ENCODE measurements at places on chromosomes 6 and 20.

DNA sequence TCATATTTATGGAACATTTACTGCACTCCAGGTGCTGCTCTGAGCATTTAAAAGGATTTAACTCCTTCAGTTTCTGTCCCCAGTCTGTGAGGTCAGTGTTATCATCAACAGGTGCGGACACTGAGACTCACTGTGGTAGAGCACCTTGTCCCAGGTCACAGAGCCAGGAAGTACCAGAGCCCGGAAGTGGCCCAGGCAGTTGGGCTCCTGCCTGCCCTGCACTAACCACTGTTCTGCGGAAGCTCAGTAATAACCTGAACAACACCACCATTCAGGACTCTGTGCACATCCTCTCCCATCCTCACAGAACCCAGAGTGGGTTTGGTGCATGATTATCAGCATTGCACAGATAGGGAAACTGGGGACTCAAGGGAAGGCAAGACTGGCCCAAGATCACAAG is 16.8 kb upstream of the SIRPG start:
- DNase-seq, result no peak

GRCh38 chr20:64131406-64131805 is 24.0 kb upstream of the NPBWR2 start:
- no peak for DNase-seq

- DNase-seq, result no peak
These were observed 357.1 kb downstream of the MAFB start for GRCh38 chr20:40331807-40332560.

- DNase-seq, result no peak
These were observed 51.1 kb downstream of the PPP1R16B start for GRCh38 chr20:38856570-38856969.

DNA sequence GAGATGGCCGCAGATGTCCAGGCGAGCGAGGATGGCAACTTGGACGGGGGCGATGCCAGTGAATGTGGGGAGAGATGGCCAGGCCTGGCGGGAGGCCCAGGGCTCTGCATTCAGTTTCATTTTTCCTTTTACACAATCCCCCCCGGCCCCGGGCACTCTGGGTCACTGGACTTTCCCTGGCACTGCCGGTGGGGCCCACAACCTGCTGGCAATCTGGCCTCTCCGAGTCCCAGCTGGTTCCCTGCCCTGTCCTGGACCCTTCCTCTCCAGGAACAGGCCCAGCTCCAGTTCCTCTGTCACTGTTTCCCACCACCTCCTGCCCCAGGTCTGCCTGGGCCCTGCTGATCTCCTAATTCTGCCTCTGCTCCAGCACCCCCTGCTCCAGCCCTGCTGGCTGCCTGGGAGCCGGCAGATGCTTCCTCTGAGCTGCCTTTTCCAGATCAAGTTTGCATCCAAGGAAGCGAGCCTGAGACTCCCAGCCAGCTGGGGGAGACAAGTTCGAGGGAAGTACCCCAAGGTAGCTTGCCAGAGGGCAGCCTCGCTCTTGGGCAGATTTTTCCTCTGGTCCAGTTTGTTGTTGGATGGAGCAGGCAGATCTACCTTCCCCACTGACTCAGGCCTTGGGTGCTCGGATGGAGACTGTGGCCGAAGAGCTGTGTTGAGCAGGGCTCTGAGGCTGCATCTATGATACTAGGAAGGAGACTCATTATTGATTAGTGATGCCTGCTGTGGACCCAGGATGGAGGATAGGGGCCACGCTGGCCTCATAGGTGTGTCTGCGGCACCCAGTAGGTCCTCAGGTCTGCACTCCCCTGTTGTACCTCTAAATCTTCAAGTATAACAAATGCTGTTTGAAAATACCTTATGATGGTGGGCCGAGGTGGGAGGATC is 83.2 kb downstream of the CEBPB start:
- DNase-seq, result peak; percentile 85

DNA sequence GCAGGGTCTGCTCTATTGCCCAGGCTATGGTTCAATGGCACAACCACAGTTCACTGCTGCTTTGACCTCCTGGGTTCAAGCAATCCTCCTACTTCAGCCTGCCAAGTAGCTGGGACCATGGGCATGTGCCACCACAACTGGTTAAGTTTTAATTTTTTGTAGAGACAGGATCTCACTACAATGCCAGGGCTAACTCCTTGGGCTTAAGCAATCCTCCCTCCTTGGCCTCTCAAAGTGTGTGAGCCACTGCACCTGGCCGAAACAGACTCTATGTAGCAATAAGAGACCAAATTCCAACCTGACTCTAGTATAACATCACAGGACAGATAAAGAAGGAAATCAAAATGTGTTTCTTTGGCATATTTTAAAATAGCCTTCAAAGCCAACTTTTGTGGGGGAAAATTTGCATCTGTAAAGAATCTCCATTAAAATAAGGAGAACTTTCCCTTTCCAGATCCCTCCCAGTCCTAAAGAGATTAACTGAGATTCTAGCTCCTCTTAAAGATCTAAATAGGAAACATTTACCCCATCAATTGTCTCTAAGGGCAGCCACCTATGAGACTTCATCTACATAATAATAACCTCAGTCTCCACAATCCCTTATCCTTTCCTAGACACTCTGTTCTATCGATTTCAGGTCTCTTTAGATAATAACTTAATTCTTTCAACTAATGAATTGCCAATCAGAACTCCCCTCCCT is 94.7 kb upstream of the PLCB4 start:
- no peak for DNase-seq

DNA sequence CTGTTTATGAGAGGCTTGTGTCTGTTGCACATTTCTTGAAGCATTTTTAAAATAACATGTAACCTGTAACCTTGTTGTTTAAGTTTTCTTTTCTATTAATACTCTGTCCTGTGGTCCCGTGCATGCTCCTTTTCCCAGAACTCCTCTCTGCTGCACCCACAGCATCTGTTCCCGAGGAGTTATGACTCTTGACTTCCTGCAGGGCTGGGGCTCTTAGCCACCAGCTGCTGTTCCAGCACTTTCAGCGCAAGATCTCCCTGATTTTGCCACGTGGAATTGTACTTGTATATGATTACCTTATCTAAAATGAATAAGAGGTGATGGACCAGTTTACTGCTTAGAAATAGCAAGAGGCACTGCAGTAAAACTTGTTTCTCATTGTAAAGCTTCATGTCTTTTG is 150.6 kb downstream of the QKI start:
- DNase-seq, result no peak

GRCh38 chr20:63226042-63226943 is 9.4 kb upstream of the BIRC7 start:
- no peak for DNase-seq

DNA sequence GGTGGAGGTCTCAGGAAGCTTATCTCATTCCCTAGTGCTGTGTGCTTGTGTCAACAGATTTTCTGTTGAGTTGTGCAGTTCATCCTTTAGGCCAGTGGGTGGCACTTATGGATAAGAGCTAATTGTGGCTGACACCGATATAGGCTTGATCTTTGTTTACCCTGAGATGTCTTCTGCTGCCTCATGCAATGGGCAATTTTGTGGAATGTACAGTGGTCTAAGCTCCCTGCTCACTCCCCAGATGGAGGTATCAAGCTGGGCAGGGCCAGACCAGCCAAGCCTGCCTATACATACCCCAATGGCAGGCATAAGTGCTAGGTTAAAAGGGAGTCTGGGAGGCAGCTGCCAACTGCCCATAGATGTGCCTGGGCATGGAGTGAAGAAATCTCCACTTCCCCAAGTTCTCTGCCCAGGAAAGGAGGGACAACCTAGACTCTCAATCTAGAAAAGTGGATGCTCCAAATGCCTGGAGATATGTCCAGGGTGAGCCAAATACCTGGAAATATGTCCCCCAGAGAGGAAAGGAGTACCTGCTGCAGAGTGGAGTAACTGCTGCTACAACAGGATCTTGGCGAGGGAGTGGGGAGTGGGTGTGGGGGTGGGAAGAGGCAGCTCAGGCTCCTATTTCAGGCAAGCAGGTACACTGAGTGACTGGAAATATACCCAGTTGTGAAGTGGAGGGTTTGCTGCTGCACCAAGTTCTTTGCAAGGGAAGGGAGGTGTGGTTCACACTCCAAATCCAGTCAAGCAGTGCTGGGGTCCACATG is 53.2 kb upstream of the ARG1 start:
- peak; percentile 53 for DNase-seq
